ENCODE measurements at places on chromosomes 13 and 19.
A peak's percentile ranks its signal among the peaks of the same experiment; 100 is the strongest.

DNA sequence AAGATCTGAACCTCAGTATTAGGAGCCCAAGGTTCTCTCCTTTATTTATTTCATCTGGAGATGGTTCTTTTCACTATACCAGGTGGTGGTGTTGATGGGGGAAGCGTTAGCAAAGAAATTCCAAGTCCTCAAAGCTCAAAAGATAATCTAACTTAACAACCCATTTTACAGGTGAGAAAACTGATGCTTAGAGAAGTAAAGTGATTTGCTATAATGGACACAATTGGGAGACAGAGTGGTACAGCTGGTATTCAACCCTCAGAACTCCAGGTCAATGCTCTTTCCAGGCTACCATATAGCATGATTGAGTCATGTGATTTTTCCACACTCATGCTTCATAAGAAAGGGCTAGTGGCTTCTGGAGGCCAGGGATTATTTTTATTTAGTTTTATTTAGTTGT, 25.0 kb upstream of the URAD start:
- DNase-seq: no peak

DNA sequence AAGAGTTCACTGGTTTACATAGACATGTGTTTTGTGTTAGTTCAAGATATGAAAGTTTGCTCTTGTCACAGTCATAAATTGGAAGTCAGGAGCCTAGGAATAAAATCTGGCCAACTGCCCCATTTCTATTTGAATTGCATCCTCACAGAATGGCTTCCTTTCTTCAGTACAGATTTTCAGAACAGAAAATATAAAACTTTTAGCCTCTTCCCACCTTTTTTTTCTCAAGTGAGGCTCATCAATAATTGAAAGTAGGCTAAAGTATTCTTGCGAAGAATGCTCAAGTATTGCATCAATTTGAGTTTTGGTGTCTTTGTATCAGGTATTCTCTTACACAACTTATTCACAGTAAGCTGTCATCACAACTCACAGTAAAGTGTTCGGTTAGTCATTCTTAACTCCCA, 802.7 kb downstream of the PCDH9 start:
- DNase-seq: peak; percentile 66

DNA sequence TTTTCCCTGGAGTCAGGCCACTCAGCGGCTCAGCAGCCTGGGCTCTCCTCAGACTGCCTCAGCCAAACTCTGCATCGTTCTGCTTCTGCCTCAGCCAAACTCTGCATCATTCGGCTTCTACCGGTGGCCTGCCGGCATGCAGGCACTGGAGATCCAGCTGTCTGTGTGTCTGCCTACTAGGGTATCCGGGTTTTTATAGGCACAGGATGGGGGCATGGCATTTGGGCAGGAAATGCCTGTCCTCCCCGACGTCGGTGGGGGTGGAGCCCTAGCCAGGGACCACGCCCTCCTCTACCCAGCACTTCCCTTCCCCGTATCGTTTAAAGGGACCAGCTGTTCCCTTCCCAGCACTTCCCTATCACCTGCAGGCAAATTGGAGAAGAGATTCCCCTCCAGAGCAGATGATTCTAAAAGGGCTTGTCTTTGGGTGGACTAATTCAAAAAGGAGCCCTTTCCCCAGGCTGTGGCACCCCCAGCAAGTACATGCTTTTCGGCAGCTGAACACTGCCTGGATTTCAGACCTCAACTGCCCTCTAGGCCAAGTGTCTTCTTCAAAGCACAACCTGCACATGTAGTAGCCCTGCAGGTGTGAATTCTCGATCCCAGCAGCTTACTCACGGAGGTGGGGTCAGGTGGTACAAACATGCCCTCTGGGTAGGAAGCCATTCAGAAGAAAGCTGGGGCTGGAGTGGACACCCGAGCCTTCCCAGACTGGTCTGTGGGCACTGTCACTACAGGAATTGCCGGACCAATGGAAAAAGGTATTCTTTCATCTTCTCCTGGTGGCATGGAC, 25.4 kb upstream of the GPR12 start:
- DNase-seq: peak; percentile 4

GRCh38 chr19:15869109-15869555, 28.7 kb downstream of the CYP4F2 start:
- peak; percentile 23 for DNase-seq

DNA sequence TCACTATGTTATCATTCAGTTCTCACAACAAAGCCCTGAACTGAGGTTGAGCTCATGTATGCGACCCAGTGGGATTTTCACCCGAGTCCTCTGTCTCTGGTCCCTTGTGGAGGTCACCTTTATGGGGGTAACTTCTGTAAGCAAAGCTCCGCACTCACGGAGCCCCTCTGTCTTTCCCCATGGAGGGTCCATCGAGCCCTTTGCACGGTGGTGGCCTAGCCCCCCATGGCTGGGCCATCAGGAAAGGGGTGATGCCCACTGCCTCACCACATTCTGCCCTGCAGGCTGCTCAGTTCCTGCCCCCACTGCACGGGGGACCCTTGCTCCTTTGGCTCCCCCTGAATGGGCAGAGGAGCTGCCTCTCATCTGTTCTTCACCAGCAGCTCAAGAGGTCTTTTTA, 39.6 kb downstream of the CHST8 start:
- no peak for DNase-seq

GRCh38 chr13:28820099-28821051, at the start of gene MTUS2:
MTUS2 (plus strand) TSS chr13:28820339.
- DNase-seq: no peak

- DNase-seq: peak; percentile 5
Measured at GRCh38 chr13:61415058-61415721, 459 bp downstream of the PCDH20 start.

- DNase-seq: peak; percentile 37
Measured at GRCh38 chr19:2337329-2337707, 8.8 kb downstream of the SPPL2B start.

DNA sequence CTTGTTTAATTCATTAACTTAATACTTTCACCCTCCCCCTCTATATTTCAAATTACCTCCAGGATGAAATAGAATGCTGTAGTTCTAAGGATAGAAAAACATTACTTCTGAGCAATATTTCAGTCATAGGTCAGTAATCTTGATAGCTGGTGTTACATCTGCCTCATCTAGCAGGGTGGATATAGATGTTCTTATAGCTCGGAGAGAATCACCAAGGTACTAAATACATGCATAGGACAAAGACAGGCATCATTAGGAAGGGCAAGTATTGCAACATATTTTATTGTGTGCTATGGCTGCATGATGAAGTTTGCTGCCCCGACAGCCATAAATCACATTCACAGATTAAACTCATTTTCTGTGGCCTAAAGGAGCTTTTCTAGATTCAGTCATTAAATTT, 601.0 kb downstream of the FGF9 start:
- no peak for DNase-seq

DNA sequence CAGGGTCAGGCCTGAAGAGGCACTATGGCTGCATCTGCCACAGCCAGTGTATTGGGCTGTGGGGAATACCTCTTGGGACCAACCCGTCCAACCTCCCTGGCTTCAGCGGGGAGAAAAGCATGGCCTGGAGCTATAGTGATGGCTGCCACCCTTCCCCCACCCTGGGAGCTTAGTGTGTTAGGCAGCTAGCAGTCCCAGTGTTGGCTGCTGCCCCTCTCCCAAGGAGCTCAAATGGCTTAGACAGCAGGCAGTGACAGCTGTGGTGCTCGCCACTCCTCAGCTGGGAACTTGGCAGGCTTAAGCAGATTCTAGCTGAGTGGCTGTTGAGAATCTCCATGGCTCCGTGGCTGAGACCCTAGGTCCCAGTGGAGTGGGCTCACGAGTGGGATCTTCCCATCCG, 19.7 kb downstream of the ACOD1 start:
- no peak for DNase-seq

DNA sequence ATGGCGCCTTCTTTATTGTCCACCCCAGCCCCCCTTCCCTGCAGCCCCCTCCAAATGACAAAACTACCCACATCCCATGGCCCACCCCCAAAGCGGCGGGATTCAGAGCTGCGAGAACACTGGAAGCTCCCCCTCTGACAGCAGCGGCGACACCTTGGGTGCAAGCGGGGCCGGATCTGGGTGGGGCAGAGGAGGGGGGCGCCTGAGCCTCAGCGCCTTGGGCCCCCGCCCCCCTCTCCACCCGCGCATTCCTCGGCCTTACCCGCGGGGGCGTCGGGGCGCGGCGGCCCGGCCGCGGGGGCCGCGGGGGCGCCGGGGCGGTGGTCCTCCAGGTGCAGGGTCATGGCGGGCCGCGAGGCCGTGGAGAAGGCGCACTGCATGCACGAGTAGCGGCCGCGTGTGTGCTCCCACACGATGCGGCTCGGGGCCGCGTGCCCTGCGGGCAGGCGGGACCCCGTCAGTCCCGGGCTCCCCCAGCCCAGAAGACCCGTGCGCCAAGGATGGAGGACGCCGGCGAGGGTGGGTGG, 3.3 kb downstream of the ZNF414 start:
- DNase-seq: no peak

- DNase-seq: no peak
Measured at GRCh38 chr19:45657520-45658167, 10.4 kb upstream of the GIPR start.

DNA sequence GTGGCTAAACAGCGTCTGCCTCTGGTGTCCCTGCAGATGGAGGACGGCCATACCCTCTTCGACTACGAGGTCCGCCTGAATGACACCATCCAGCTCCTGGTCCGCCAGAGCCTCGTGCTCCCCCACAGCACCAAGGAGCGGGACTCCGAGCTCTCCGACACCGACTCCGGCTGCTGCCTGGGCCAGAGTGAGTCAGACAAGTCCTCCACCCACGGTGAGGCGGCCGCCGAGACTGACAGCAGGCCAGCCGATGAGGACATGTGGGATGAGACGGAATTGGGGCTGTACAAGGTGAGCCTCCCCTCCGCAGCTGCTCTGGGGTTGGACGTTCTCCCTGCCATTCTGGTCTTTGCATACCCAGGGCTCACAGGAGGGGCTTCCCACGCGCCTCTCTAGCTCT, 19.9 kb downstream of the UHRF1 start:
- DNase-seq: peak; percentile 40

- no peak for DNase-seq
Measured at GRCh38 chr19:5224480-5224879, 116.1 kb downstream of the PTPRS start.

DNA sequence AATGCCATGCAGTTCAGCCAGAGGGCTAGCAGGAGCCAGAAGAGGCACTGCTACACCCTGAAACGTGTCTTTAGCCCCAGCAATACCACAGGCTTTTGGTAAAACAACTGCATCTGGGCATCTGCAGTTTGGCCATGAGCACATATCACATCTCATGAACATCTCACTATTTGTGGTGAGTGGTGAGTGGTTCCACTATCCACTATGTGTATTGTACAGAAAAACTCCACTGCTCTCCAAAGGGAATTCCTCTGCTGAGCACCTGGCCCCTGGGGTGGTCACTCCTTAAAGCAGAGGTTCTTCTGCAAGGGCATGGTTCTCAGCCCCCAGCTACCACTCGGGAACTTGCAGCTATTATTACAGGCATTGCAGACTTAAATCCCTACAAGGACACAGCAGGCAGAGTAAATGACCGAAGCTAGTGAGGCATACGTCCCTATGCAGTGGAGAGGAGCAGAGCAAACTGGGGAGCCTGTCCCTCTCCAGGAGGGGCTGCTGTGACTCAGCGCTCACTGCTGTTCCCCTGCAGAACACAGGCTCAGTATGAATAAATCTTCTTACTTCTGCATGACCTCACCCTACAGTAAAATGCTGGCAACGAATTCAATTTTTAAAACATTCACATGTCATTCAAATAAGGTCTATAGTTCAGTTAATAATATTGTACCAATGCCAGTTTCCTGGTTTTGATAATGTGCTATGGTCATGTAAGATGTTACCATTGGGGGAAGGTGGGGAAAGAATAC, 332.4 kb upstream of the ZNF507 start:
- no peak for DNase-seq

DNA sequence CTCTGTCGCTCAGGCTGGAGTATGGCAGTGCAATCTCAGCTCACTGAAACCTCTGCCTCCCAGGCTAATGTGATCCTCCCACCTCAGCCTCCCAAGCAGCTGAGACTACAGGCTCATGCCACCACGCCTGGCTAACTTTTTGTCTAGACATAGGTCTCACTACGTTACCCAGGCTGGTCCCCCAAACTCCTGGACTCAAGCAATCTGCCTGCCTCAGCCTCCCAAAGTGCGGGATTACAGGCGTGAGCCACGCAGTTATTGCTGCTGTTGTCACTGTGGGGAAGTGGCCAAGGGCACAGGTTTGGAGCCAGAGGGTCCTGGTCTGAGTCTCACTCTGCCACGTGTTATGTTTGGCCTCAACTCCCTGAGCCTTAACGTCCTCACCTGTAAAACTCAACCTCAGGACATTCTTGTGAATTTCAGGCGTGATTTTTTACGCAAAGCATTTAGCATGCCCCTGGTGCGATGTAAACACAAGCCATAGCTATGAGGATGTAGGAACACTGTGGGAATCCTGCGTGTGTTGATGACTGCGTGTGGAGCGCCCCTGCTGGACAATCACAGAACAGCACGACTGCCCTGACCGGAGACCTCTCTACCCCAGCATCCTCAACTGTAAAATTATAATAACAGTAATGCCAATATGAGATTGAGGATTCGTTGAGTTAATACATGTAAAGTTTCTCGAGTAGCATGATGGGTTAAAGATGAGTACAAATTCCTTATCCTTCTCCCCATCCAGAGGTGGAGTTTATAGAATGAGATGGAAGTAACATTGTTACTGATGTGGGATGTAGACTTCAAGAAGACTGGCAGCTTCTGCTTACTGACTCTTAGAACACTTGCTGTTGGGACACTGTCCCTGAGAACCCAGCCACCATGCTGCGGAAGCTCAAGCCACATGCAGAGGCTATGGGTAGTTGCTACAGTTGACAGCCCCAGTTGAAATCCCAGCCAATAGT, 41.8 kb upstream of the PNMA8B start:
- peak; percentile 63 for DNase-seq

DNA sequence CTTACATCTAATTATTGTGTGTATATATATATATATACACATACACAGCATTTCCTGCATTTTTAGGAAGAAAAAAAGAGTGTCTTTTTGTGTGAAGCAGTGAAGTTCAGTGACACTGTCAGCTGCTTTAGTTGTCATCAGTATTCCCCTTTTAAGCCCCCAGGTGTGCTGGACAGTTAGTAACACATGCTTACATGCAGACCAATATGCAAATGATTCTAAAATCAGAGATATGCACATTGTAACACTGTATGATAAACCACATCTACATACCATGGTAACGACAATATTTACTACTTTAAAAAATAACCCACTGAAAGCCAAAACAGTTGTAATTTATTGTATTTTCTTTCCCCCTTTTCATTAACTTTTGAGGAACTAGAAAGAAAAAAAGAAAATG, 16.8 kb downstream of the LHFPL6 start:
- DNase-seq: no peak
